Stimulated activated CD8-positive, alpha-beta memory T cell treated with anti-CD3 and anti-CD28 coated beads, Interleukin-15, amount 100 ng/mL, for 1 hour (primary cell): ENCODE measurements at places on chromosomes 7 and 10.

- no peak for DNase-seq
Observed at GRCh38 chr7:43764039-43764761, 5.7 kb downstream of the BLVRA start.

- DNase-seq = no peak
Observed at GRCh38 chr10:132142396-132143161, 44.2 kb upstream of the DPYSL4 start.

- DNase-seq = no peak
Observed at GRCh38 chr7:45696476-45696875, 122.3 kb downstream of the ADCY1 start.

DNA sequence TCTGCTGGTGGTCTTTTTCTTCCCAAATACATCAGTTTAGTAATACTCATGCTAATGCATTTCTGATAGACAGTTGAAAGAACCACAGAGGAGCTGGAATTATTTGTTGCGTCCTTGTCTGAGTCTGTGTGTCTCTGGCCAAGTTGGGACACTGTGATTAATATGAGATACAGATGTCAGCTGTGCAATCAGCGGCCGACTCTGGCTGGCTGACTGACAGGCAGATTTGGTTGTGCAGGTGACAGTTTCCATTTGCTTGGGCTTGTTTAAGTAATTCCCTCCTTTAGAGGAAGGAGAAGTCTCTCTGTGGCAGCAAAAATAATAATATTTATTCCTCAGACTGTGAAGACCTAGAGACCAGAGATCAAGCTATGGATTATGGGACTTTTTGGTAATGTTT is 176.2 kb upstream of the CHRM2 start:
- no peak for DNase-seq

DNA sequence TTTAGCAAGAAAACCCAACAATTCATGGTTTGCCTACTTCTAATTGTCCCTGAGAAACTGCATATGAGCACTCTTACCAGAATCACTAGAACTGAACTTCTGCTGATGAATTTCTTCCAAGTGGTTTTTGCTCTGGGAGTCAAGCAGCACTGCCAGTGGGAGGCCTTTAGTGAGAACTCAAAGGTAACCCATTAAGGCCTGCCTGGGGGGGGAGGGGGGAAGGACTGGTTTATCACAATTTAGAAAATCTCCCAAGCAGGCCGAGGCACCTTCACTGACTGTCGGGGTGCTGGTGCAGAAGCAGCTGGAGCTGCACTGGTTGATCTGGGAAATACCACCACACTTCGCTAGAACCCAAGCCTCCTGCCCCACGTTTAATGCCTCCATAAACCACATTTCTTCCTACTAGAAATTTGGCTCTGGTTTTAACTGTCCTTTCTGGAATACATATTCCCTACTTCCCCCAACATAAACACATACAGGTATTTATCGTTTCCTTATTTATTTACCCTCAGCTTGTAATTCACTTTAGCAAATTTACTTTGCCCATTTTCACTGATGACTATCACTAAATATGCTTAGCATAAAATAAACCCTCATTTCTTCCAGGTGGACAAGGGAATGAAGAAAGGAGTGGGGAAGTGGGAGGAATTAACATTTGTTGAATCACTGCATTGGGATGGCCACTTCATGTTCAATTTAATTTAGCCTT is 14.2 kb downstream of the ANK3 start:
- DNase-seq = no peak

DNA sequence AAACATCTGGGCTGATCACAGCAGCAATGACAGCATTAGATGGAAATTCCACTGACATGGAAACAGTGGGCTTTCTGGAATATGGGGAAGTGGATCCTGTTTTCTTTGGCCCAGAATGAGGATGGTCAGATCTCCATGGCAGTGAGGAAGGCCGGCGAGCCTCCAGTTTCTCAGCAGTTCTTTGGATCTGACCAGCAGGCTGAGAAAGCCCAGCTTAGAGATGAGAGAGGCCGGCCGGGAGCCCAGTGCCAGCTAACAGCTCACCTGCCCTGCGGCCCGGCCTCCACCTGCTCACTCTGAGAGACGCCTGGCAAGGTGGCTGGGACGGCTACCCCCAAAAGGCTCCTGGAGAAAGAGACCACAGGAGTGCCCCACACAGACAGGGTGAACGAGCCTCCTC is 24.2 kb downstream of the GPER1 start:
- DNase-seq = no peak

GRCh38 chr7:67743501-67743900 is 746.9 kb downstream of the TYW1 start:
- DNase-seq = no peak

GRCh38 chr7:49020145-49020544 is 95.8 kb downstream of the CDC14C start:
- DNase-seq = no peak

- no peak for DNase-seq
Observed at GRCh38 chr10:113301342-113301984, 251.4 kb upstream of the HABP2 start.

- no peak for DNase-seq
Observed at GRCh38 chr7:33692956-33693355, 212.4 kb upstream of the BMPER start.

- DNase-seq = no peak
Observed at GRCh38 chr10:24010436-24010970, 198.4 kb upstream of the KIAA1217 start.

GRCh38 chr7:140229591-140230515 is 53.1 kb upstream of the KDM7A start:
- no peak for DNase-seq

GRCh38 chr10:13792006-13792405 is 205.2 kb downstream of the PRPF18 start:
- DNase-seq = no peak

- no peak for DNase-seq
Observed at GRCh38 chr7:1741246-1741645, 71.2 kb downstream of the ELFN1 start.

- no peak for DNase-seq
Observed at GRCh38 chr10:71454347-71454746, 57.6 kb downstream of the CDH23 start.

DNA sequence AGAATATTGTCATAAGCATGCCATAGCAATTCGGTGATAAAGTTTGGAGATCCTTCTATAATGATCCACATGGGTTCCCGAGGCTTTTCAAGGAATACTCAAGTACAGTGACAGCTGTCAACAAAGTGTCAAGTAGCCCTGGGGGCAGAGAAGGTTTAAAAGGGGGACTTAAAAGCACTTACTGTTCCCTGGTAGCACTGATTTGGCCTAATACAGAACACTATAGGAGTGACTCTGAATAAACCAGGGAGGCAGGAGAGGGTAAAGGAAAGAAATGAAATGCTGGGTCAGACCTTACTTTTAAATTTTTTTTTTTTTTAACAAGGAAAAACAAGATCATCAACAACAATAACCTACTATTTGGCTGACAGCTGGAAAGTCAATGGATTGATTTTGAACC is 20.1 kb downstream of the CHCHD3 start:
- DNase-seq = no peak

- peak; percentile 12 for DNase-seq
Observed at GRCh38 chr10:77877441-77878344, 48.9 kb downstream of the DLG5 start.

DNA sequence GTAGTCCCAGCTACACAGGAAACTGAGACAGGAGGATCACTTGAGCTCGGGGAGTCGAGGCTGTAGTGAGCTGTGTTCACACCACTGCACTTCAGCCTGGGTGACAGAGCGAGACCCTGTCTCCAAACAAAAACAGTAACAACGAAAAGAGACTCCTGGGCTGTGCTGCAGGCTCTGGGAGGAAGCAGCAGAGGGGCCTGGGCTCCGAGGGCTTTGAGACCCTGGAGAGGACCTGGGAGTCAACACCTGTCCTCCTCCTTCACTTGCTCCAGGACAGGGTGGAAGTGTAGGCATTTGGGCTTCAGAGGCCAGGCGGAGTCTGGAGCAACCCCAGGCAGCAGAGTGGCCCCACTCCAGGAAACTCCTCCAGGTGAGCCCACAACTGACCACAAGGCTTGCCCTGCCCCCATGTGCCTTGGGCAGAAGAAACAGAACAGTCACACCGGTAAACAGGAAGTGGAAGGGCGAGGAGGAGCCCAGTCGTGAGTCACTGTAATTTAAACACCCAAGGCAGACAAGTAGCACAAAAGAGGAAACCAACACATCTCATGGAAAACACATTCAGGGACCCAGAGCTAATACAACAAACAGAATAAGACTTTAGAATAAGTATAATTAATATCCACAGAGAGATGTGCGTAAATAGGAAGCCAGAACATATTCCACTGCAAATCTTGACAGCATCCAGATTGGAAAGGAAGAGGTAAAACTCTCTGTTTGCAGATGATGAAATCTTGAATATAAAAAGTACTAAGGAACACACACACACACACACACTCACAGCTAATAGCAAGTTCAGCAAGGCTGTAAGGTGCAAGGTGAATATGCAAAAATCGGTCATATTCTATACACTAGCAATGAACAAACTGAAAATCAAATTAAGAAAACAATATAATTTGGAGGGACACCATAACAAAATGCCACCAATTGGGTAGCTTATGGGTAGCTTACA is 20.5 kb upstream of the RASGEF1A start:
- peak; percentile 16 for DNase-seq

DNA sequence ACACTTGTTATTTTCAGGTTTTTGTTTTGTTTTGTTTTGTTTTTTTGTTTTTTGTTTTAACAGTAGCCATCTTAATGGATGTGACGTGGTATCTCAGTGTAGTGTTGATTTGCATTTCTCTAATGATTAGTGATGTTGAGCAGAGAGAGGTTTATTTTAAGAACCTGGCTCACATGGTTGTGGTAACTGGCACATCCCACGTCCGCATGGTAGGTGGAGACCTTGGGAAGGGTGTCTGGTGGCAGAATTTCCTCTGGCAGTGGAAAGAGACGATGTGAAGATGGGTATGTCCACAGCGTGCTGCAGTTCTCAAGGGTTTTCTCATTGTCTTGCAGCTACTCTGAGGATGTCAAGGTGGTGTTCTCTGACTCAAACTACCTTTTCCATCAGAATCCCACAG is 252.2 kb downstream of the GALNT17 start:
- DNase-seq = no peak

DNA sequence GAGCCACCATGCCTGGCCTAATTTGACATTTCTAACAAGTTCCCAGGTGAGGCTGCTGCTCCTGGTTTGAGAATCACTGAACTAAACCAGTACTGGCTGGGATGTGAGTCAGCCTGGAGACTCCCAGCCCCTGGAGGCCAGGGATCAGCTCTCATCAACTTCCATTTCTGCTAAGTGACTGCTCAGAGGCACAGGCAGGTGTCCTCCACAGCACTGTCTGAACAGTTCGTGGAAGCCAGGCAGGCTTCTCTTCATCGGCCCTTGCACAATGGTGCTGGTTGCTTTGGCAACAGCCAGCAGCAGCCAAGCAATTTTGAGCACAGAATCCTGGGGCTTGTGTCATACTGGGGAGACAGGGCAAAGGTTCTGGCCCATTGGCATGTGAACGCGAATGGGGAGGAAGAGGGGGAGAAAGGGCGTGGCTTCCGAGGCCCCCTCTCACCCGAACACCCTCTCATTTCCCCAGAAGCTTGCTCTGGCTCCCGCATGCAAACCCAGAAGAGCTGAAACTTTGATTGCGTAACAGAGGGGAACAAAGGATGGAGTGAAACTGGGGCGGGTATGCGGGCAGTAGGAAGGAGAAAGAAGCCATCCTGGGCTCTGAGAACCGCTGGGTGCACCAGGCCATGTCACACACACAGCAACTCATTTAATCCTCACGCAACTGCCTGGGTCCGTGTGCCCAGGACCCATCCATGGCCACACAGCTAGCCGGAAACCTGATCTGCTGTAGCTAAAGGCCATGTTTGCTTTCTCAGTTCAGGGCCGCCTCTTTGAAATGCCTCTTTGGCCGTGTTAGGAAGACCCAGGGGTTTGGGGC is 9.0 kb upstream of the POR start:
- DNase-seq = no peak

GRCh38 chr7:35831208-35831607 is 30.4 kb downstream of the SEPTIN7 start:
- no peak for DNase-seq

DNA sequence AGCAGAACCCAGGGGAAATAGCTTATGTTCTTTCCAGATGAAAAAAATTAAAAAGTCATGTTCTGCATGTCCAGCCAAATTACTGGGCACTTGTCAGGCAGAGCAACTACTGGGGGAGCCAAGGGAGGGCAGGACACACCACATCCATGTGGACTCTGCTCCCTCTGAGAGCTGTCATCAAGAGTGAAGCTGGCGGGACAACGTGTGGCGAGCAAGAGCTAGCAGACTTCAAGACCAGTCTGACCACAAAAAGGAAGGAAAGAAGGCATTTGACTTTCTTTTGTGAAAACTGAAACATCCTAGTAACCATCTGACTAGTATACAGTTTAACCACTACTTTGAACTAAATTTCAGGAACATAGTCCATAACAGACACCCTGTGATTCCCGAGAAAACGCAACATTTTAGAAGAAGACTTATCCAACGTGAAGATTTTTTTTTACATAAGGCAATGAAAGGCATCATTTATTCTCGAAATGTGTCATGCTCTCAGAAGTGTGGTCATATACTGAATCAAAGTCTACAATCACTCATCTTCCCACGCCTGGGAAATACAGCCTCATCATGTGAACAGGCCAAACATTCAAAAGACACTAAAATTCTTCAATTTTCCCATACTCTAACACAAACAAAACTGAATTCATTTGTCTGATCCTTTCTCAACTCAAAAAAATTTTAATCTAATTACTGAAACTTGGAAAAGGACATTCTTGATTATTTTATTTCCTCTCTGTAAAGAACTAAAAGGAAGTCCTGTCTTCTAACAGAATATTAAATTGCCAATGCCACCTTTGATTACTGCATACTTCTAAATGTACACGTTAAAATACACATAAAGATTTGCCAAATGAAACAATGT is 15.5 kb downstream of the CYTH3 start:
- DNase-seq = no peak

GRCh38 chr10:118851062-118852035 is 96.6 kb upstream of the CACUL1 start:
- DNase-seq = no peak
